SW 1271 (cell line): ENCODE measurements at places on chromosomes 7 and 10.

GRCh38 chr10:117137911-117138642 is at the start of gene VAX1:
VAX1 (minus strand) TSS chr10:117138270; CDS start chr10:117138056, 214 bp downstream.
- no peak for DNase-seq

GRCh38 chr10:42990016-42990720 is 86.7 kb upstream of the RET start:
- DNase-seq, result no peak

DNA sequence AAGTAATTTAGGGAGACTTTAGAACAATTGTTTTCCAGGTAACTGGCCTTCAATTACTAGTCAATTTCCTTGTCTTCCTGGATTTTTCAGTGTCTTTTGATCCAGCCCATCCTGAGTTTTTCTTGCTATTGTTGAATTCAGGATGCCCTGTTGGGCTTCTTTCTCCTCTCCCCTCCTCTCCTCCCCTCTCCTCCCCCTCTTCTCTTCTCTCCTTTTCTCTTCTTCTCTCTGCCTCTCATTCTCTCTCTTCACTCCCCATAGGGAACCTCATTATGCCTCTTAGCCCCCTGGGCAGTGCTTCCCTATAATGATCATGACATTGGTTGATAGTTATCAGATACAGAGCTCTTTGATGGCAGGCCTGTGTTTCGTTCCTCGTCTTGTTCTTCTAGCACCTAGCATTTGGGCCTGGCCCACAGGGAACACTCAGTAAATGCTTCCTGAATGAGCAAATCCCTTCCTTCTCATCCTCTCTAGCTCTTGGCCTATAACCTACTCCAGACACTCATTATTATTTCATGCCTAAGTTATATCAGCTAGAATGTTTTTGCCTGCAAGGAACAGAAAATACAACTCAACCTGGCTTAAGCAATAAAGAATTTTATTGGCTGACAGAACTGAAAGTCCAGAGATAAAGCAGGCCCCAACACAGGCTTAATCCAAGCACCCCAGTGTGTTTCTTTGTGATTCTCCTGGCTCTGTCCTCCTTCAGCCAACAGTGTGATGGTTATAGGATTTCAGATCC is 56.8 kb downstream of the CACNB2 start:
- no peak for DNase-seq

DNA sequence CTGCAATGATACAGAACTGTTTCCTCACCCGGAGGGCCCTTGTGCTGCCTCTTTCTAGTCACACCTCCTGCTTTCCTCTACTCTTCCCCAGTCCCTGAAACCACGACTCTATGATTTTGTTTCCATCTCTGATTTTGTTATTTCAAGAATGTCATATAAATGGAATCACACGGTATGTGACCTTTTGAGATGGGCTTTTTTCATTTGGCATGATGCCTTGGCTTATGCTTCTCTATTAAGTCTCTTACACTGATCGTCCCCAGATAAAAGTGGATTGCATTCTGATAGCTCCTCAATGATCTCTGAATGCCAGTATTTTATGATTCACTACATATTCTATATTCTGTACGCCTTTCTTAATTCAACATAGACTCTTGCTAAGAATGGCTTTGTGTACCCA is 78.2 kb downstream of the GALNT11 start:
- no peak for DNase-seq

- DNase-seq, result no peak
These were observed 164.9 kb downstream of the PARD3 start for GRCh38 chr10:34650156-34650555.

GRCh38 chr10:101114646-101115045 is 16.5 kb upstream of the TLX1 start:
- no peak for DNase-seq

DNA sequence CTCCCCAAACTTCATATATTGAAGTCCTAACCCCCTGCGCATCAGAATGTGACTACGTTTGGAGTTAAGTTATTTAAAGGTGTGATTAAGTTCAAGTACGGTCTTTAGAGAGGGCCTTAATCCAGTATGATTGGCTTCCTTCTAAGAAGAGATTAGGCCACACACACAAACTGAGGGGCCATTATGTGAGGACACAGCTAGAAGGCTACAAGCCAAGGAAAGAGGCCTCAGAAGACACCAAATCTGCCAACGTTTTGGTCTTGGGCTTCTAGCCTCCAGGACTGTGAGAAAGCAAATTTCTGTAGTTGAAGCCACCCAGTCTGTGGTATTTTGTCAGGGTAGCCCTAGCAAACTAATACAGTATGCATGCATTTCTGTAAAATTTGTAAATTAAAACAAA is 41.7 kb downstream of the REEP3 start:
- no peak for DNase-seq

DNA sequence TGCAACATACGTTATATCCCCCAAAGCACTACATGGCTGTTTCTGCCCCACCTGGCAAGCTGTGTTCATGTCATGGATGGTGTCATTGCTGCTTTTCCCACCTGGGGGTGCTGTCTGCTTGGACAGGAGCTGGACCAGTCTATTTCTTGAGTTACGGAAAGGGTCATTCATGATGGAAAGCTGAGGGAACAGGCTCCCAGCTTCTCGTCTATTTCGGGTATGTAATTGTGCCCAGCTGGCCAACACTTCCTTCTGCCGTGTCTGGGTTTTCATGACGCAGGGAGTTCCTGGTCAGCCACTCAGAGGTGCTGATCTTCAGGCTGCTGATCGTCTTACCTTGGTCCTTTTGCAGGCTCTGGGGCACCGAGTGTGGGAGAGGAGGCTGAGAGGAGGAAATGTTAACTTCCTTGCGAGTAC is 8.6 kb downstream of the BTBD16 start:
- no peak for DNase-seq

- no peak for DNase-seq
These were observed 652 bp upstream of the PODXL start for GRCh38 chr7:131556909-131557651.

- no peak for DNase-seq
These were observed 205.6 kb downstream of the AUTS2 start for GRCh38 chr7:69803699-69804516.

DNA sequence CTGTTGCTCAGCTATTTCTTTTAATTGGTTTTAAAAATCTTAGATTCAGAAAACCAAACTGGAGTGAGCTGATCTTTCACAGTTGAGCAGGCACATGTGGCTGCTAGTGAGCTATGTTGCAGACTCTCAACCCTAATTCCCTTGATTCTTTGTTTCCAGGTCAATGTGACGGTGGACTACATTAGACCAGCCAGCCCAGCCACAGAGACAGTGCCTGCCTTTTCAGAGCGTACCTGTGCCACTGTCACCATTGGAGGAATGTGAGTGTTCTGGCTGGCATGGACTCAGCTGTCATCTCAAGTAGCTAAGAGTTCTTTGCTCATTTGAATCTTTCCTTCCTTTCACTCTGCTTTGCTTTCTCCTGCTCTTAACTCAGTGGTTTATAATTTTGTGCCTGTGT is 187.1 kb downstream of the LRRC4 start:
- no peak for DNase-seq

- no peak for DNase-seq
These were observed 171.8 kb upstream of the CDK1 start for GRCh38 chr10:60606343-60607080.

GRCh38 chr7:99560834-99561736 is 2.6 kb downstream of the ZNF655 start:
- no peak for DNase-seq

- no peak for DNase-seq
These were observed 112.5 kb downstream of the WDR11 start for GRCh38 chr10:120963594-120964220.

- no peak for DNase-seq
These were observed 62.2 kb downstream of the ST7 start for GRCh38 chr7:117015258-117016184.

DNA sequence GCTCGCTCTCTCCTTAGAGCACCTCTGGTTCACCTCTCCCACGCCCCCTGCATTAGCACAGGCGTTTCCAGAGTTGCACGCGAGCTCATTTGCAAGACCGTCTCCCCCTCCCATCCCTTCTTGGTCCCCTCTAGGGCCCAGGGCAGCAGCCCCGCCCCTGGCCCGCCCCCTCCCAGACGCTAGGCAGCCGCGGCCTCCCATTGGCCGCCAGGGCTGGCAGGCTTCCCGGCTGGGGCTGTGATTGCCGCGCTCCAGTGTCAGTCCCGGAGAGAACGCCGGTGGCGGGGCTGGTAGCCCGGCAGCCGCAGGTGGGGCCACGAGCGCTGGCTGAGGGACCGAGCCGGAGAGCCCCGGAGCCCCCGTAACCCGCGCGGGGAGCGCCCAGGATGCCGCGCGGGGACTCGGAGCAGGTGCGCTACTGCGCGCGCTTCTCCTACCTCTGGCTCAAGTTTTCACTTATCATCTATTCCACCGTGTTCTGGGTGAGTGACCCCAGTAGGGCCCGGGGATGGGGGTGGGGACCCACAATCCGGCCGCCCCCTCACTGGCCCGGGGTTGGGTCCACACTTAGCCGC is at the start of gene TSPAN15:
TSS of gene TSPAN15 (plus strand) at position 257 of the 575 bp plus-strand sequence. CDS start at position 387, 130 bp downstream.
- peak; percentile 63 for DNase-seq

GRCh38 chr7:44240983-44241510 is 40.3 kb downstream of the YKT6 start:
- DNase-seq, result peak; percentile 37

DNA sequence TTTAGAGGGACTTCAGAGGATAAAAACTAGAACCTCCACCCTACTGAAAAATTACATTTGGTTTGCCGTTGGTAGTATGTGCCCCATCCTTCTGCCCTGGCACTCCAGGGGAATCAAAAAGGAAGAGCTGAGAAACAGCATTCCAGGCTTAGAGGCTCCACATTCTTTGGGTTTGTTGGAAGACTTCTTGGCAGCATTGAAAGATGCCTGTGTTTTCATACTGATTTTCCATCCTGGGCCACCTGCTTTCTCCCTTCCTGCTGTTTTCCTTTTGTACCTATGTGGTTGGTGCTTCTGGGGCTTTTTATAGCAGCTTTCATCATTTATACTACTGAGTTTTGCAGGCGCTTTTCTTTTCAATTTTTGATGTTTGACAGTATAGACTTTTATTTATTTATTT is 61.7 kb downstream of the AUTS2 start:
- no peak for DNase-seq

GRCh38 chr7:73647725-73648592 is 19.7 kb upstream of the VPS37D start:
- no peak for DNase-seq

DNA sequence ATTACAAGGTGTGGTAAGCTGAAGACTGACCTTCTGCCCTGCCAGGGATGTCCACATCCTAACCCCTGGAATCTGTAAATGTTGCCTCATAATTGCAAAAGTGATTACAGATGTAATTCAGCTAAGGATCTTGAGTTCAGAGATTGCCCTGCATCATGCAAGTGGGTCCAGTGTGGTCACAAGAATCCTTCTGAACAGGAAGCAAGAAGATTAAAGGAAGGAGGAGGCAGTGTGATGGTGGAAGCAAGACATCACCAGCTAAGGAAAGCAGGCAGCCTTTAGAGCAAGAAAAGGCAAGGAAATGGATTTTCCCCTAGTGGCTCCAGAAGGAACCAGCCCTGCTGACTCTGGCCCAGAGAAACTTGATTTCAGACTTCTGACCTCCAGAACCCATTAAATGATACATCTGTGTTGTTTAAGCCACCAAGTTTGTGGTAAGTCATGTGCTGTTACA is 78.1 kb downstream of the USP6NL start:
- peak; percentile 4 for DNase-seq

DNA sequence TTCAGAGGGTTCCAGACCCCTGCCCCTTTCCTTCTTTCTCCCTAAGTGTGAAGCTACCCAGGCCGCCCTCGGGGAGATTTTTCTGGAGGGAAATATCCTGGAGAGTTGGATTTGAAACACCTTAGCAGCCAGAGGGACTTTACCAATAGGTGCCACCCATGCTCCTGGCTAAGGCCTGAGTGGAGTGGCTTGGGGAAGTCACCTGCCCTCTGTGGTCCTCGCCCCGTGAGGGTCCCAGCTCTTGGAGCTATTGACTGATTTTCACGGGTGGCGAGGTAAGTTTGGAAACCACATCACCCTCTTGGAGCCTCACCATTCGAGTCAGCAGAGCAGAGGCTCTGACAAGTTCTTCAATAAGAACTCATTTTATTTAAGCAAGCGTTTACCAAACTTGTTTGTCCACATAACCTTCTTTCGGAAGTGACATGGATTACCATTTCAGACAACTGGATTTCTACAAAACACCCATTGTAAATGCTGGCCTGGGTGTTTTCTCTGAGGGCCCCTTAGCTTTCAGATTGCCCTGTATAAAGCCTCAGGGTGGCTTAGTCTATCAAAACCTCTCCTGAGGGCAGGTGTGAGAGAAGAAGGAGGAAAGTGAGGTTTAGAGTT is 20.4 kb downstream of the AQP1 start:
- no peak for DNase-seq

- no peak for DNase-seq
These were observed 216.2 kb downstream of the AUTS2 start for GRCh38 chr7:69814421-69814962.

DNA sequence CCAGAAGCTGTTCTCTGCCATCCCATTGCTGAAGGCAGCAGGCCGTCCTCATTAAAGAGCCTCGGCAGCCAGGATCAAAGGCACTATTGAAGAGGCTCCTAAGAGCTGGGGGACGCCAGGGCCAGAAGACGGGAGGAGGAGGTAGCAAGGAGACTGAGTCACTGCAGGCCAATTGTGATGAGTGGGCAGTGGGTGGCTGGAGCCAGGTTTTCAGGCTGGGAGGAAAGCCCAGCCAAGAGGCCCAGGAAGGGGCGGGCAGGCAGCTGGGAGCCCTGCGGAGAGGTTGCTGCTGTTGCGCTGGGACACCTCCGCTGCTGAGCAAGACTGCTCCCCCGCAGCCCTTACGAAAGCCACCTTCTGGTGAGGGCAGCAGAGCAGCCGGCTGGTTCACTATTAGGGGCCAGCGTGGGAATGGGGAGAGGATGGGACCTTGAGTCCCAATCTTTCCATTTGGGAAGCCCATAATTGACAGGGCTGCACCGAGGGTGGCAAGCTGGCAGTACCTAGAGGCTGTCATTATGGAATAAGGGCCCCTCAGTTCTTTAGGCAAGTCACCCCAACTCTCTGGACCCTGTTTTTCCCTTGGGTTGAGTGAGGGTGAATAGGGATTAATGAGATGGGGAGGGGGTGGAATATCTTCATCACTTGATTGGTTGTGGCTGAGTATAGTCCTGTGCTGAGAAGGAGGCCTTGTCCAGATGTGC is 48.4 kb downstream of the UNC5B start:
- DNase-seq, result no peak

DNA sequence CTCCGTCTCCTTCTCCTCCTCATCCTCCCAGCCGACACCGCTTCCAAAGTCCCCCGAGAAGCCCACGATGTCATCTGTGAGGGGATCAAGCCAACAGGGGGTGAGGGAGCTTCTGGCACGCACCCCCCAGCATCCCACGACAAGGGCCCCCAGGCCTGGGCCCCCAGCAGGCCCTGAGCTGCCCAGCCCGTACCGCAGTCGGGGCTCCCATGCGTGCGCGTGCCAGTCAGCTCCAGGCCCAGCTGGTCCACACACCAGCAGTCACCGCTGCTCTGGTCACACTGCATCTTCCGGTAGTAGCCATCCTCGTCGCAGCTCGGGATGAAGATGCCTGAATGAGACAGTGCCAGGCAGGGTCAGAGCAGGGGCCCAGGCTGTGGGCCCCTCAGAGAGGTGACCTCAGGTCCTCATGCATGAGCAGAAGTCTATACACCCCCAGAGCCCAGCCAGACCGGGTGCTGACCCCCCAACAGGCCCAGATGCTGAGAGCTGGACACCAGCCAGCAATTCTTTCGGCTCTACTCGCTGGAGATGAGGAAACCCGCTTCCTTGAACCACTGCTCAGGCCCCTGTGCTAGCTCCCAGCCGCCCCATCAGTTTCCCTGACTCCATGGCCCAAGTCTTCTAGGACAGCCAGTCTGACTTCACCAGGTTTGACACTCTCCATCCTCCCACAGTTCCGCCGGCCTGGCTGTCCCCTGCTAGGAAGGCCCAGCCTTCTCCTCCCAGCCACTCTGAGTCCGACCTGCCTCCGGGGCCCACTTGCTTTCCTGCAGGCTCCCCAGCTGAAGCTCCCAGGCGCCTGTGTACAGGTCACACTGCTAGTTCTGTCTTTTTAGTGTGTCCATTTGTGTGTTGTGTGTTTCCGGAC is 25.3 kb downstream of the SPOCK2 start:
- no peak for DNase-seq
